Stimulated activated CD4-positive, alpha-beta T cell treated with anti-CD3 and anti-CD28 coated beads, Interleukin-12 subunit alpha, Interleukin-12 subunit beta, amount 100 ng/mL, for 48 hours (primary cell): ENCODE measurements at places on chromosomes 12 and 14.

- DNase-seq = no peak
Measured at GRCh38 chr12:25574761-25575160, 21.7 kb upstream of the LMNTD1 start.

DNA sequence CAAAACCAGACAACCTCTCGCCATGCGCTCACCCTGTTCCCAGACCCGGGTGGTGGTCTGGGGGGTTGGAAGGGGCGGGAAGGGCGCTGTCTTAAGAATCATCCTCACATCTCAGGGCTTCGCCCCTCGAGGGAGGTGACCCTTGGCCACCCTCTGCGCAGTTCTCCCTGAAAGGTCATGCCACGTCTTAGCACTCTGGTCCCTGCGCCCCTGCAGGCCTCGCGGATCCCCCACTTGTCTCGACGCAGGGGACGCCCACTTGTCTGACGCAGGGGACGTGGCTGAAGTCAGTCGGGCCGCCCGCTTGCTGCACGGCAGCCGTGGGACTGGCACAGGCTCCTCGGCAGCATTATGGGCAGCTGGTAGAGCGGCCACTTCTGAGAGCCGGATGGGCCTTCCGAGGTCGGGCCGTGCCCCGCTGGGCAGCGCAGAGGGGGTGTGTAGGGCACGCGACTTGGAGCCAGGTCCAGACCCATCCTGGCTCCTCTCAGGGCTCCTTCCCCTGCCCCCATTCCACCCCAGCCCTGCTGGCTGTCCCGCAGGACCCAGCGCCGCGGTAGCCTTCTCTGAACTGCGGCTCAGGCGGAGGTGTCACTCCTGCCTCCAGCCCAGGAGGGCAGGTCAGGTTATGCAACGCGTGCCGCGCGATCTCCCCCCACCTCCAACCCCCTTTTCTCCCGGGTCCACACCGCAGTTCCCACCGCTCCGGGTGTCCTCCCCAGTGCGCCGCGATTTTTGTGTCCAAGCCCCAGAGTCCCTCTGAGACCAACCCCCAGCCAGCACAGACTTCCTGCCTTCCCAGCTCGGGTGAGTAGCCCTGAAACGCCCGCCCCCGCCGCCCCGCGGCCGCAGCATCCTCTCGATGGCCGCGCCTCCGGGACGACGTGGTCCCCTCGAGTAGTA is 40.9 kb upstream of the CAPRIN2 start:
- peak; percentile 46 for DNase-seq

- DNase-seq = no peak
Measured at GRCh38 chr12:33586576-33586975, 147.0 kb upstream of the SYT10 start.

GRCh38 chr12:10867381-10867780 is 16.7 kb downstream of the PRH1 start:
- DNase-seq = no peak

- no peak for DNase-seq
Measured at GRCh38 chr14:41859336-41859735, 252.7 kb downstream of the LRFN5 start.

GRCh38 chr12:83954071-83954789 is 958.4 kb downstream of the SLC6A15 start:
- no peak for DNase-seq

- DNase-seq = no peak
Measured at GRCh38 chr12:129902371-129903091, 1.3 kb downstream of the TMEM132D start.
